ENCODE measurements at places on chromosomes 11 and 22. TPM values are rescaled to one million over a fixed set of nuclear protein-coding genes. Genes with fewer than 3 reads are reported as not detected.

The ISX gene
- not detected for total RNA-seq

GRCh38 chr11:46345881-46346484, 1.3 kb upstream of the DGKZ start:
- H3K4me1 ChIP-seq = peaks cover 35% of the 10 kb centered on the region
- H3K27me3 ChIP-seq = no peaks in the 10 kb centered on the region
- peaks cover 10% of the 10 kb centered on the region for H3K36me3 ChIP-seq
- H3K27ac ChIP-seq = peak overlapping the region; percentile 78
- DNase-seq = no peak

The MICALL1 gene
- total RNA-seq = 24.4 TPM

The P2RY6 gene
- 0.92 TPM for total RNA-seq

The NLRP14 gene
- total RNA-seq = 0.17 TPM

GRCh38 chr11:115198321-115198741, 305.9 kb downstream of the CADM1 start:
- H3K4me1 ChIP-seq = no peaks in the 10 kb centered on the region
- no peaks in the 10 kb centered on the region for H3K36me3 ChIP-seq
- H3K27me3 ChIP-seq = no peaks in the 10 kb centered on the region
- no peak overlapping the region for H3K27ac ChIP-seq
- DNase-seq = no peak

The CDHR5 gene
- not detected for total RNA-seq

DNA sequence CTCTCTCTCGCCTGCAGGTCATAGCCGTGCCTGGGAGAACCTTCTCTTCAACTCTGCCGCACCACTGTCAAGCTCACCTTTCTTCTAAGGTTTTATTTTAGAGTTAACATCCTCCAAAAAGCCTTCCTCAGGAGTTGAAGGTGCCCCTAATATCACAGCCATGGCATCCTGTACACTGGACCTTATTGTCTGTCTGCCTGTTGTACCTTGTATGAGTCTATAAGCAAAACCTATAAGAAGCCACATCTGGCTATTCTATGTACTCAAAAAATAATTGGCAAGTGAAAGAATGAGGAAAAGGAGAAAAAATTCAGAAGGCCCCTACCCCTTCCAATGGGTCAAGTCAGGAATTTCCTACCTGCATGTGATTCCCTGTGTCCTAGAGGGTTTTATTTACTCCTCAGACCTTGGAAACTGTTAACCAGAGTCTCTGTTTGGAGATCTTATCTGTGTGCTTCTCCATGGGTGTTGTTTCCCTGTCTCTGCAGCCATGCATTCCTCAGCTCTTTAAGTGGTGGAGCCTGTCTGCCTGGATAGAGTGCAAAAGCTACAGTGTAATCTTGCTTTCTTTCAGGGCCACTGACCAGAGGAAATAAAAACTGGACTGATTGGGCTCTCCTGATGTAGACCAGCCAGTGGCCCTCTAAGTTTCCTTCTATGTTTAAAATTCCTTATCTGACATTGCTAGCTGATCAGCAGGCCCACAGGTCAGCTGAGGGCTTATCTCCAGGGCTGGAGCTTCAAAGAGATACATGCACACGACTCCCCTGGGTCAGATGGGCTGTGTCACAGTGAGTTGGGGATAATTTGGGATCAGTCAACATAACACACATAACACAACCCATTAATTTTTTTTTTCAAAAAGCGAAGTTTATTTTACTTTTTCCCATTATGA, 37.6 kb upstream of the TMEM135 start:
- no peaks in the 10 kb centered on the region for H3K27me3 ChIP-seq
- H3K4me1 ChIP-seq = no peaks in the 10 kb centered on the region
- H3K36me3 ChIP-seq = no peaks in the 10 kb centered on the region
- H3K27ac ChIP-seq = no peak overlapping the region

DNA sequence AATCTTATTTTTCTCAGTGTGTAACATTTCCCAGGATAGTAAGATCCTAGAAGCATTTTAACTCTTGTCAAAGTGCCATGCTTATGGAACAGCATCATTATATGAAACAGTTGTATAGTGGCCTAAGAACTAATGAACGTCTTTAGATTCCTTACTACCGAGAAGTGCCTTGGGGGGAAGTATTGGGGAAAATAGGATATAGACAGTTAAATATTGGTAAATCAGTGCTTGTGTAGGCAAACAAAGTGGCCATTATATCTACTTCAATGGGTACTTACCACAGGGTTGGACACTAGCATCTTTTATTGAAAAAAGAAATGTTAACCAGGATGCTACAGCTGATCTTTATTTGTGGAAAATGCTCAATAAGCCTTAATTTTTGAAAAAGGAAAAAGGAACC, 11.3 kb downstream of the FAR1 start:
- no peaks in the 10 kb centered on the region for H3K4me1 ChIP-seq
- no peaks in the 10 kb centered on the region for H3K36me3 ChIP-seq
- no peak overlapping the region for H3K27ac ChIP-seq

DNA sequence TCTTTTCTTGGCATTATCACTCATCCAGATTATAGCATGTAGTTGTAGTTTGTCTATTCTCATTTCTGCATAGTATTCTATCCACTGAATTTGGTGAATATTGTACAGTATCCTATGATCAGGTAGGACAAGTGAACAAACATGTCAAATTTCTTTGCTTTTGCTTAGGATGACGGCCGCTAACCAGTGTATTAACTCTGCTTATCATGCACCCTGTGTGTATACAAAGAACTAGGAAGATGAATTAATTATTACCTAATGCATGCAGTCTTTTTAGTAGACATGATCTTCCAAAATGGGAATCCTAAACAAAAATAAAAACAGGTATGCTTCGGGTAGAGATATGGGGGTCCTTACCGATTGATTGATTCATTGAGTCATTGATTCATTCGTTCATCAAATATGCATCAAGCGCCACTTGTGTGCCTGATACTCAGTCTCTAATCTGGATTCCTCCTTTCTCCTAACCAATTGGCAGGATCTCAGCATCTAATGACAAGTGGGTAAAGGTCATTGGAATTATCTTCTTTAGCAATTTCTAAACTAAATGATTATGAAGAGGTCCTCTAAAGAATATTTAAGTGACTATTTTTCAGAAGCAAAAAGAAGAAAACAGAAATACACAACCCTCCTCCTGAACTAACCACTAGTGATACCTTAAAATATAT, 27.9 kb downstream of the PRDM11 start:
- H3K27ac ChIP-seq = no peak overlapping the region
- DNase-seq = no peak
- H3K4me3 ChIP-seq = no peak overlapping the region
- H3K36me3 ChIP-seq = no peaks in the 10 kb centered on the region
- H3K27me3 ChIP-seq = no peaks in the 10 kb centered on the region

The CSNK2A3 gene
- total RNA-seq = 0.66 TPM

The OR5W2 gene
- total RNA-seq = not detected

The PPP1R14B gene
- 20.1 TPM for total RNA-seq

The LZTR1 gene
- 104 TPM for total RNA-seq

The GLB1L3 gene
- total RNA-seq = 1.8 TPM
